Caco-2 (cell line): ENCODE measurements at places on chromosomes 7 and 10.
A peak's percentile ranks its signal among the peaks of the same experiment; 100 is the strongest.

- DNase-seq, result peak; percentile 45
Measured at GRCh38 chr7:37448636-37449361, at the start of gene ELMO1. ELMO1 (minus strand) TSS chr7:37448864; CDS start chr7:37342690, 106,174 bp downstream.

- DNase-seq, result no peak
Measured at GRCh38 chr10:68110027-68110426, 739 bp downstream of the MYPN start.

- DNase-seq, result no peak
Measured at GRCh38 chr10:6671976-6672375, 91.9 kb upstream of the PRKCQ start.

GRCh38 chr7:44664780-44665461, 58.5 kb downstream of the OGDH start:
- no peak for DNase-seq

- no peak for DNase-seq
Measured at GRCh38 chr10:131532291-131532690, 220.8 kb upstream of the TCERG1L start.

DNA sequence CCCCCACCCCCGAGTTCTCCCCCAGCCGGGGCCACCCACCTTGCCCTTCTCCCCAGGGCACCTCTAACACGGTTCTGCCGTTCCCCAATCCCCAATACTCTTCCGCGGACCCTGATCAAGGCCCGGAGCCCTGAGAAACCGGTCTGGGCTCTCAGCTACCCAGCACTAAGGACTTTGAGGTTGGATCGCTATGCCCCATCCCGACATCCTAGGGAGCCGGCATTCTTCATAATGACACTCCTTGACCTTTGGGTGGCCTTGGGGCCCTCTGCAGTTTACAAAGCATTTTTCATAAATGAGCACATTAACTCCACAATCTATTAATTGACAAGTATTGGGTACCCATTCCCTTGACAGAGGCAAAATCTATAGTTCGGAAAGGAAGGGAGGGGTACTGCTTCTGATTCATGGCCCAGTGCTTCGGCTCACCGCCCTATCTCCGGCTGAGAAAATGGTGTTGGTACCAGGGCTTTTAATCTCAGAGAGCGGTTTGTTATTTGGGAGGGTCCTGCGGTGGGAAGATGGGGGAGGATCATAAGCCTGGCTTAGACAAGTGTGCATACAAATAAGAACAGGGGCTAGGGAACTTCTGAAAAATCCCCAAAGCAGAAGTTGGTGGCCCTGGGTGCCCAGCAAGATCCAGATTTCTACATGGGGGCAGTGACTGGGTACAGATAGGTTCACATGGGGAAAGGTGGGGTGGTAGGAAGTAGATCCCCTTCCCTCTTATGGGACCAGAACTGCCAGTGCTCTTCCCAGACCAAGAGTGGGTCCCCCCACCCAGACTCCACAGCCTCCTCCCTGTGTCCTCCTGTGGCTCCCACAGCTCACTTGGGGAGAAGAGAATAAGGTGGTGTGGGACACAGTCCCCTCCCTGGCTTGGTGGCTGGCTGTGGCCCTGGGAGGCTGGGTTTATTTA, 3.2 kb downstream of the IMPDH1 start:
- DNase-seq, result peak; percentile 37

DNA sequence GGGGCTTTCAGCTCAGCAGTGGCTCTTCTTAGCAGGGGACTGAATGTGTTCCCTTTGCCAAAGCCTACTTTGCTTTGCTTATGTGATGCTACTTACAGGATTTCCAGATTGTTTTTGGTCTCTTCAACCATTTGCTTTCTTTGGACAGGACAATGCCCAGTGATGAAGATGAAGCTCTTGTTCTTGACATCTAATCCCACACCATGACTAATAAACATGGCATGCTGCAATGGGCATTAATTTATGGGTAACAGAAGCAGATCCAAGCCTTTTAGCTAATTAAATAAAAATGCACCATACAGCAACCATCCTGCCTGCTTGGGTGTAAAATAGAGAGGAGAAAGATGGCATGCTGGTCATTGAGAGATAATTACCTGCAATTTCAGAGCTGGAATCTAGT, 175.5 kb upstream of the ITGB1 start:
- DNase-seq, result no peak

- no peak for DNase-seq
Measured at GRCh38 chr10:125538947-125539731, 143.8 kb downstream of the TEX36 start.

DNA sequence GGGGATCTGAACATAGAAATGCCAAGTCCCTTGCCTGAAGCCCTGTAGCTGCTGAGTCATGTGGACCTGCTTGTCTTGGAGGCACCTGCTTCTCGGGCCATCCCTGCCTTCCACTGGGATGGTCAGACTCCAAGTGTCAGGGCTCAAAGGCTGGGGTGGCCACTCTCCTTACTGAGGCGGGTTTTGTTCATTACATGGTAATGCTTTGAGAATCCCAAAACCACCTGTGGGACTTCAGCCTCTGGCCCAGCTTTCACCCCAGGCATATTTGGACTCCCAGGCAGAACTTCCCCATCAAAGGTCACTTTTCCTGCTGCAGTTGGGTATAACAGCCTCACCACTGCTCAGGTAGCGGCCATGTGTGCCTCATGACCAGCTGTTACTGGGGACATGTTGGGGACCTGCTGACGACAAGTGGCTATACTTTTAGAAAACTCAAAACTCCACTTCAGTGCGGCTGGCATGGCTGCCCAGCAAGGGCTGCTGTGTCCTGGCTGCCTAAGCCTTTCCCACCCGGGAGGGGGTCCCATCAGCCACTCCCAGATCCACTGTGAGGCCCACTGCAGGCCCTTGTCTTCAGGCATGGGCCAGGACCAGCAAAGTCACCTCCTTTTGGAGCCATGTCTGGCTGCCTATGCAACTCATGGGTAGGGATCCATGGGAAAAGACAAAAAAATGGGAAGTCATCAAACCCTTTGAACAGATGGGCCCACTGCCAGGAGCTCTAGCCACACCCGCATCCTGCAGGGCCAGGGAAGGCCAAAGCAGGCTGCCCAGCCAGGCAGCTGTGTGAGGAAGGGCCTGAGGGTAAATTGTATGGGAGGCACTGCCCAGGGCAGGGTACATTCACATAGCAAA, 96.7 kb downstream of the ARHGAP22 start:
- no peak for DNase-seq

DNA sequence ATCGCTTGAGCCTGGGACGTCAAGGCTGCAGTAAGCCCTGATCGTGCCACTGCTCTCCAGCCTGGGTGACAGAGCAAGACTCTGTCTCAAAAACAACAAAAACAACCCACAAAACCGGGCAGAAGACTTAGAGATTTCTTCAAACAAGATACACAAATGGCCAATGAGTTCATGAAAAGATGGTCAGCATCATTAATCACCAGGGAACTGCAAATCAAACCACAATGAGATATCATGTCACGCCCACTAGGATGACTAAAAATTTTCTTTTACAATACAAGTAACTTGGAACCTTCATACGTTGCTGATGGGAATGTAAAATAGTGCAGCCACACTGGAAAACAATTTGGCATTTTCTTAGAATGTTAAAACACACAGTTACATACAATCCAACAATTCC, 77.3 kb upstream of the GRID1 start:
- DNase-seq, result no peak

GRCh38 chr10:88861036-88861435, 9.4 kb upstream of the ANKRD22 start:
- DNase-seq, result no peak

- DNase-seq, result no peak
Measured at GRCh38 chr10:31395695-31396094, 76.7 kb downstream of the ZEB1 start.

DNA sequence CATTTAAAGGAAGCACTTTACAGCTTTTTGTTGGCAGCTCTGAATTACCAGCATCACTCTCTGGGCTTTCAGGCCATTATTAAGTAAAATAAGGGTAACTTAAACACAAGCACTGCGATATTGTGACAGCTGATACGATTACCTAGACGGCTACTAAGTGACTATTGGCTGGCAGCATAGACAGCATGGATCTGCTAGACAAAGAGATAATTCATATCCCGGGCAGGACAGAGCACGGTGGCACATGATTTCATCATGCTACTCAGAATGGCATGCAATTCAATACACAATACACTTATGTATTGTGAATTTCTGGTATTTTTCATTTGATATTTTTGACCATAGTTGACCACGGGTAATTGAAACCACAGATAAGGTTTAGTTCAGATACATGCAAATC, 522.0 kb upstream of the LRRN3 start:
- DNase-seq, result no peak

- DNase-seq, result no peak
Measured at GRCh38 chr10:79185796-79186374, 117.1 kb downstream of the ZMIZ1 start.
